ENCODE measurements at places on chromosomes 12 and 14.

GRCh38 chr12:77608271-77608824, 222.3 kb upstream of the NAV3 start:
- DNase-seq = no peak

DNA sequence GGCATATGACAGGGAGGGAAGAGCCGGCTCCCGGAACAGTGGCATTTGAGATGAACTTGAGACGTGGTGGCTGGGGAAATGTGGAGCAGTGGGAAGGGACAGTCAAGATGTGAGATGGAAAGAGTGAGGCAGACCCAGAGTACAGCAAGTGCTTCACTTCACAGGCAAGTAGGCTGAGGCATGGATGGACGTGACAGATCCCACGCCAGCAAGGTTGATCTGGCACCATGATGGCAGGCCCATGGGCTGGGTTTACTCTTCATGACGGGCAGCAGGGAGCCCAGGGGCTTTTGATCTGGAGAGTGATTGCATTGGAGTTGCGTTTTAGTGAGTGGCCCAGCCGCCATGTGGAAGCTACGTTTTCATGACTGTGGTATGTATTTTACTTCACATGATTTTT, 17.9 kb upstream of the EML1 start:
- no peak for DNase-seq

GRCh38 chr12:20140751-20141150, 227.6 kb upstream of the PDE3A start:
- no peak for DNase-seq

DNA sequence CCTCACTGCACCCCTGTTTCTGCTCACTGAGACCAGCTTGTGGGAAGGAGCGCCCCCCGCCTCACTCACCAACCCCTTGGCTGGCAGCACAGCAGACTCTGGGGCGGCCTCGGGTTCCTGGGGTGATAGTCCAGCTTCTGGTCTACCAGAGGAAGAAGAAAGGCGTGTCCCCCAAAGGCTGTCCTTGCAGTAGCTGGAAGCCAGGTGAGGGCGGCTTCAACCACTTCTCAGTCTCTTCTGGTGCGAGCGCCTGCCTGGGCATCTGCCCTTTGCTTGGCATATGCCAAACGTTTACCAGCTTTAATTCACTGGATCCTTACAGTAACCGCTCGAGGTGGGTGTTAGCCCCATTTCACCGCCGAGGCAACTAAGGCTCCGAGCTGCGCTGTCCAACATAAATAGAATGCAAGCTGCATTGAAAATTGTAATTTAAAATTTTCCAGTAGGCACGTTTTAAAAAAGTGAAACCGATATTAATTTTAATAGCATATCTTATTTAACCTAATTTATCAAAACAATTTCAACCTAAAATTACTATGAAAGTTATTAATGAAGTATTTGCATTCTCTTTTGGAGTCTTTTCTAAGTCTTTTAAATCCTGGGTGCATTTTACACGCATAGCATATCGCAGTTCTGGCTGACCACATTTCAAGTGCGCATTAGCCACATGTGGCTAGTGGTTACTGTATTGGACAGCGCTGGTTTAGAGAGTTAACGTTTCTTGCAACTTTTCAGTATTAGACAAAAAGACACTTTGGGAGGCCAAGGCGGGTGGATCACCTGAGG, 872 bp downstream of the FAM177A1 start:
- DNase-seq = no peak

DNA sequence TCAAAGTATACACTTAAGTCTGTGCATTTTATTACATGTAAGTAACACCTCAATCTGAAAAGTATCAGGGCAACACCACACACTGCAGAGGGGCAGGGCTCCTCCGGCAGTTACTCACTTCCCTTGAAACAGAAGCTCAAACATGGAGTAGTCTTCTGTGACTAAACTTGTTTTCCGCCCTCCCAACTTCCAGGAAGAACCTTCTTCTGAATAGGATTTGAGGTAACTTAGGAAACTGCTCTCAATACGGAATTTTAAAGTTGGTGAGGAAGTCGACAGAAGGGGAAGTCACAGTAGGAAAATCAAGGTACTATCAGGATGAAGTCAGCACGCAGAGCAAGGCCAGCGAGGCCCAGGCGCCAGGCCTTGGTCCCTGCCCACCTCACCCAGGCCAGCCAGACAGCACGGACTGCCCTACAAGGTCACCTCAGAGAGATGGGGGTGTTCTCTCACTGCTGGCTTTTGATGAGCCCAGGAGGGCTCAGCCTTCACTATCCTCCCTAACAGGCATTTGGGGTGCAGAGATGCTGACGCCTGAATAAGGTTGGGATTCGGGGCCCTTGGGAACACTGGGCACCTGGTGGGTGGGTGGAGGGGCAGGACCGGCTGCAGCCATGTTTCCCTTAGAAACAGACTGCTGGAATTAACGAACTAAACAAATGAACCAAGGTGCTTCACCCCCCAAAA, 5.8 kb downstream of the ANKRD9 start:
- DNase-seq = no peak

- DNase-seq = peak; percentile 95
Observed at GRCh38 chr14:69818758-69819191, 21.7 kb upstream of the SLC10A1 start.

- no peak for DNase-seq
Observed at GRCh38 chr14:70708717-70709570, 67.2 kb downstream of the TTC9 start.

DNA sequence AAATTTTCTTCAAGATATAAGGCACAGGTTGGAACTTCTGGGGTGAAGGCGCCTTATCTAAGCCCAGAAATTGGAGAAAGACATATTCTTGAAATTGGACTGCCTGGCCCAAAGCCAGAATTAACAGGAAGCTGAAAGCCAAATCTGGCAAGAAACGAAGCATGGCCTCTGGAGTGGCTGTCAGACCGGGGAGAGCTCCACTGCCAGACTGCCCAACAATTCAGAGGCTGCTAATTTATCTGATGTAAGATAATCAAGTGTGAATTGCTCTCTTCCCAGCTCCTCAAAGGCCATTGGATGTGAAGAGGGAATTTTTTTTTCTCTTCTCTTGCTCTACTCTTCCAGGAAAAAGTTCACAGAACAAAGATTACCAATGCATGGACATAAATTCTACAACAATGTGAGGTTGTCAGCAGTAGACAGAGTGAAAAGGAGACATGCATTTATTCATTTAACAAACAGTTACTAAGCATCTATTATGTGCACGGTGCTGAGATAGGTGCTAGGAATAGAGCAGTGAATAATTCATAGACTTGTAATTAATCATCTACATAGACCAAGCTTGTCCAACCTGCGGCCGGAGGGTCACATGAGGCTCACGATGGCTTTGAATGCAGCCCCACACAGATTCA, at the start of gene GDF3:
TSS of gene GDF3 (minus strand) at position 210 of the 632 bp plus-strand sequence. CDS start at position 163, 47 bp downstream.
- peak; percentile 25 for DNase-seq

- DNase-seq = no peak
Observed at GRCh38 chr14:77003960-77004710, 24.4 kb downstream of the IRF2BPL start.

DNA sequence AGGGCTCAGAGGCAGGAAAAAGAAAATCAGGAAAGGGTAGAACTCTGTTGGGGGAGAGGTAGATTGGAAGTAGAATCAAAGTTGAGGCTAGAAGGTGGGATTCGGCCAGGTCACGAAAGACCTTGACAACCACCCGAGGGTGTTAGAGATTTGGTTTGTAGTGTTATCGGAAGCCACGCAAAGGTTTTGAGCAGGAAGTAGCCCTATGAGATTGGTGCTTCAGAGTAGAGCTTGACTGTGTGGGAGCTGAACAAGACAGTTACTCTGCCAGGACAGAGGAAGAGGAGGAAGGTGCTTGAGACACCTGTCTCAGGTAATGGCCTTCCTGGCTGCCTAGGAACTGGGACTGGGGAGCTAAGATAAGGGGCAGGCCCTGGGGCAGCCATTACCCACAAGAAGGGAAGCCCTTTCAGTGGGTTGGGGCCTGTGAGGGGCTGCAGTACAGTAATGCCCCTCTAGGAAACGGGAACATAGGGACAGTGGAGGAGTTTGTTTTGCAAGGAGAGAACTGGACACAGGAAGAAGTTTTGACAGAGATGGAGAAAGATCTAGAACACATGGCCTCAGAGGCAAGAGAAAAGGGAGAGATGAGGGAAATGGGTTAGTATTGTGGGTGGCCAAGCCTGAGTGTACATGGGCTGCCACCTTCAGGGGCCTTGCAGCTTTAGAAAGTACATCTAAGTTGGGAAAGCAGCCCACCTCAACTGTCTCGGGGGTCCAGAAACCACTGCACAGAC, 73.5 kb downstream of the RIN3 start:
- DNase-seq = no peak

DNA sequence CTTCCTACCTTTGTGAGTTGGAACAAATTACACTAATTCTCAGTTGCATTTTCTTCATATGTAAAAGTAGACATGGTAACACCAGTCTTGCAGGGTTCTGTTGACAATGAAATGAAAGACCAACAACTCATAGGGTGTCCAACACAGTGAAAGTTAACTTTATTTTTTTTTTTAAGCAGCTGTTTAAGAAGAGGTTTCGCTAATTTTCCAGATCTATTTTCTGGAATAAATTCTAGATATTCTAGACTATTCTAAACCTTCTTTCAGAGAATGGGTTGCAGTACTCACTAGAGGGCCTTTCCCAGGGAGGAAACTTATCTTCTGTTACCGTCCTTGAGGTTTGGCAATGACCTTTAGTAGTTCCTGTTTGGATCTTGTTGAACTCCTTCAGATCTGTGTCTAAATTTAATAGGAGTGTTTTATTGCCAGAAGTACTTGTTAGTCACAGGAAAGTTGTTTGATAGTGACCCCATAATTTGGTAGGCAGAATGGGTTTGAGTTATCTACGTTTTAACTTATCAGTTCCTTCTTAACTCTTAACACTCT, 2.8 kb upstream of the ART4 start:
- DNase-seq = no peak

- DNase-seq = no peak
Observed at GRCh38 chr12:103161582-103162362, 204.3 kb downstream of the ASCL1 start.

DNA sequence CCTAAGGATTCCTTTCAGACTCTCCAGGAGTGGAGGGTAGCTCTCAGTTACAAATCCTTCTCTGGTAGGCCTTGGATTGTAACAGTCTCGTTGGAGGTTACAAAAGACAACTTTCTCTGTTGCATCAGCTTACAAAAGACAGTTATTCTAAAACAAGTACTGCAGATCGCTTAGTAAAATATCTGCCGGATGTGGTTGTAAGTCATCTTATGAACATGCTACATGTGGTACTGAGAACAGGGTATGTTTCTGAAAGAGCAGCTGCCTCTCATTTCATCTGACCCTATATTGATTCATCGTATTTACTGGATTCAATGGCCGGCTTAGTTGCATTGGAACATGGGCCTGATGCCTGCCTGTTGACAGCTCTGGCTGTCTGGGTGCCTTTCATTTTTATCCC, 157.4 kb downstream of the PTCSC3 start:
- peak; percentile 37 for DNase-seq

GRCh38 chr12:68250454-68250853, 3.0 kb downstream of the IL22 start:
- DNase-seq = no peak

DNA sequence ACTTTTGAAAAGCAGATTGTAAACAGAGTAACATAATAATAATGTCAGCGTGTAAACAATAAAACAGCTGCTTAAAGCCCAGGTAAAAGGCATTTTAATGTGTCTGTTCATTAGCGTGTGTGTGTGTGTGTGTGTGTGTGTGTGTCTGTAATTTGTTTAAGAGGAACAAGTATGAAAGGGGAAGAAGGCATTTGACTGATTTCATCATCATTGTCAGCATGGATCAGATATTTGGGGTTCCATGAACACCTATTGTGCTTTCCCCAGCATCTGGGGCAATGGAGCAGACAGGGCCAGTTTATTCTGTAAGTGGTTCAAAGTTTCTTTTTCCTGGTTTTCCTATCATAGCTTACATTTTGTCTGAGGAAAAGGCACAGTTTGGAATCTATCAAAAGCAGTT, 28.9 kb downstream of the SLC25A21 start:
- DNase-seq = peak; percentile 5

GRCh38 chr12:214003-214741, at the start of gene SLC6A12:
Gene SLC6A12 (minus strand): TSS chr12:214157. CDS start chr12:209986, 4,171 bp downstream.
- DNase-seq = no peak

DNA sequence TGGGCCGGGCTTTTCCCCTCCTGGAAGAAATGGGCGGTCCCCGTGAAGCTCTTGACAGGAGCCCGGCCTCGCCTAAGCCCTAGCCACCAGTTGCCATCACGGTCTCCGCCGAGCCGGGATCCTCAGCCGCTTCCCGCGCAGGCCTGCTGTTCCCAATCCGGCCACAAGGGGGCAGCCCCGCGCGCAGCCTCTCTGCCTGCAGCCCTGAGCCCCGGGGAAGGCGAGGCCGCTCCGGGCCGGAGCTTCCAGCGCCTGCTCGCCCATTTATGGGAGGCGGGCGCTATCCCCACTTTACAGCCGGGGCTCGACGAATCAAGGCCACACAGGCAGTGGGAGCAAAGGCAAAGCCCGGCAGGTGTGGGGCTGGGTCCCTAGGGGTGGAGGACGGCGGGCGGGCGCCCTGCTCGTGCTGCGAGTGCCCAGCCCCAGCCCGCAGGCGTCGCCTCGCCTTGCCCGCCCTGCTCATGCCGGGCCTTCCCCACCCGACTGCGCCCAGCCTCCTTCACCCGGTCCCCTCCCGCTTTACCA, 61.5 kb downstream of the LGMN start:
- peak; percentile 93 for DNase-seq

DNA sequence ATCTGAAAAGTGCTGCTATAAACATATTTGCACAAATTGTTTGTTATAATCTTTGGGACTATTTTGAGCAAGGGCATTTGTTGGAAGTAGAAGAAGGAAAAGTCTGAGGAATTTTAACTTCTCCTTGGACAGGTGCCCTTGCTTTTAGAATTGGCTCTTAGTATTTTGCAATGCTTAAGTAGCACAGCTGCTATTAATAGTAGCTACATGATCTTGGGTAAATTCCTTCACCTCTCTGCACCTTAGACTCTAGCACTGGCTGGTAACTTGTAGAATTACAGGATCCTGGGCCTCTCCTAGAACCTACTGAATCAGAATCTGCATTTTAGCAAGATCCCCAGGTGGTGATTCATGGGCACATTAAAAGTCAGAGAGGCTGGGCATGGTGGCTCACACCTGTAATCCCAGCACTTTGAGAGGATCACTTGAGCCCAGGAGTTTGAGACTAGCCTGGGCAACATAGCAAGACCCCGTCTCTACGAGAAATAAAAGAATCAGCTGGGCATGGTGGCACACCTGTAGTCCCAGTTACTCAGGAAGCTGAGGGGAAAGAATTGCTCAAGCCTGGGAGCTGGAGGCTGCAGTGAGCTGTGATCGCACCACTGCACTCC, 10.8 kb upstream of the TMEM120B start:
- no peak for DNase-seq

GRCh38 chr14:28116716-28117115, 649.9 kb upstream of the FOXG1 start:
- DNase-seq = no peak

- DNase-seq = no peak
Observed at GRCh38 chr12:104507672-104508071, 50.9 kb downstream of the CHST11 start.

DNA sequence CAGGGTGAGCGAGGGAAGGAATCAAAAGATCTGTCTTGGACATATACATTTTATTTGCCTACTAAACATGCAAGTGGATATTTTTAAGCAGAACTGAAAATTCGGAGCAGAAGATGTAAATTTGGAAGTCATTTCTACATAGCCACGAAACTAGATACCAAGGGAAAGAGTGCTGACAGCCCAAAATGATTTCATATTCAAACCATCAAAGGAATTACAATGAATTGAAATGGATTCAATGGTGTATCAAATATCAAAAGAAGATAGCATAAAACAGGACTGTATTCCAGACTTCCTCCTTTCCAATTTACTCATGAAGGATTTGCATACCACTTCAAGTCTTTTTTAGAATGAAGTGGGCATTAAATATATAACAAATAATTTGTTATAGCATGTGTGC, 313.5 kb upstream of the KITLG start:
- DNase-seq = no peak

GRCh38 chr12:124586756-124587155, 19.3 kb upstream of the NCOR2 start:
- DNase-seq = no peak

Measured in eye (tissue), 1 donor.